Omental fat pad (tissue), 4 donors: ENCODE measurements at places on chromosomes 16 and 17. TPM values are rescaled to one million over a fixed set of nuclear protein-coding genes. Genes with fewer than 3 reads are reported as not detected.

Gene RCVRN
- 0.56 TPM for total RNA-seq

Gene SULT1A3
- total RNA-seq: 14.0 TPM

Gene NPIPB6
- total RNA-seq: 3.1 TPM

Gene TNFRSF17
- total RNA-seq: not detected

Gene CPHXL2
- not detected for total RNA-seq

Gene TPSG1
- not detected for total RNA-seq

Gene ZMYND15
- total RNA-seq: 4.1 TPM

Gene SLC5A11
- total RNA-seq: 0.12 TPM

Gene DPEP2
- total RNA-seq: 8.7 TPM

Gene NF1
- 66.7 TPM for total RNA-seq

Gene PPP1R27
- total RNA-seq: not detected

Gene GNPTG
- total RNA-seq: 69.3 TPM

Gene ASIC2
- not detected for total RNA-seq

Gene TBC1D3E
- not detected for total RNA-seq

Gene KCNJ2
- total RNA-seq: 3.1 TPM

Gene KRT33A
- total RNA-seq: not detected

Gene MON1B
- total RNA-seq: 25.1 TPM

Gene ARHGDIG
- total RNA-seq: not detected

Gene NPIPB9
- 3.8 TPM for total RNA-seq

Gene AIPL1
- total RNA-seq: not detected

Gene SULT1A1
- 80.8 TPM for total RNA-seq

Gene SLC16A6
- total RNA-seq: 2.5 TPM

Gene ZNF764
- 15.9 TPM for total RNA-seq

Gene PRRT2
- 9.8 TPM for total RNA-seq

Gene CDRT15
- not detected for total RNA-seq
